ENCODE measurements at places on chromosomes 6 and 20.

GRCh38 chr6:75282706-75283105, 1.9 kb downstream of the TMEM30A start:
- no peak for DNase-seq

- DNase-seq = no peak
These were observed 229.1 kb downstream of the NFATC2 start for GRCh38 chr20:51313358-51313827.

DNA sequence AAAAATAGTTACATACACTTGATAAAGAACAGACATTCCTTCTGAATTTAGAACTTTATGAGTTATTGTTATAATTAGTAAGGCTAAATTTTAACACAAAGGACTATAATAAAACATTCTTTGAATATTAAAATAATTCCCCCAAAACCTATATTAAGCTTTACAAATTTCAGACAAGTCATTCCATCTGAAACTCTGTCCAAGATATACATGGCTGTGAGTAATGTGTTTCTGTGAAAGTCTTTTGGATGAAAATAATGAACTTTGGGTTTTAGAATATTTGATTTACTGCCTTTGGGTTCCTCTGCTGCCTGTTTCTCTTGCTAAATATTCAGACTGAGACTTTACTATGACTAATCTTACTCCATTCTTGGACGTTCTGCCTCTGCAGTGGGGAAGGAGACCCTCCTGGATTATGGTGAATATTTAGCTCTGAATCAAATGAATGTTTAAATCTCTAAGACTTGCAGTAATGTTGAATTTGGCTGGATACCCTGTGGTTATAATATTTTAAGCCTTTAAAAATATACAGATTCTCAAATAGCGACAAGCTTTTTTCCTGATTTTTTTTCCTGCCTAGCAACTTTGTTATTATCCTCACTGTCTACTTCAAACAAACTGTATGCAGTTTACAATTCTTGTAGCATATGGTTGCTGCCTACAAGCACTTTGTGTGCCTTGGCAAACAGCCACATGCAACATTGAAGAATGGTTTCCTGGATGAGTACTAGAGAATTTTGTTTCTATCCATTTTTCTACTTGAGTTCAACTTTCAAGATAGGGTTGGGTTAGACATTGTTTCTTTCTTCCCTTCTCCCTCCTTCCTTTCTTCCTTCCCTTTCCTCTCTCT, 51.4 kb downstream of the TXLNB start:
- DNase-seq = no peak

- DNase-seq = no peak
These were observed 122.5 kb upstream of the TAB2 start for GRCh38 chr6:149194820-149195558.

GRCh38 chr6:45647341-45648261, 269.9 kb upstream of the SUPT3H start:
- DNase-seq = no peak

DNA sequence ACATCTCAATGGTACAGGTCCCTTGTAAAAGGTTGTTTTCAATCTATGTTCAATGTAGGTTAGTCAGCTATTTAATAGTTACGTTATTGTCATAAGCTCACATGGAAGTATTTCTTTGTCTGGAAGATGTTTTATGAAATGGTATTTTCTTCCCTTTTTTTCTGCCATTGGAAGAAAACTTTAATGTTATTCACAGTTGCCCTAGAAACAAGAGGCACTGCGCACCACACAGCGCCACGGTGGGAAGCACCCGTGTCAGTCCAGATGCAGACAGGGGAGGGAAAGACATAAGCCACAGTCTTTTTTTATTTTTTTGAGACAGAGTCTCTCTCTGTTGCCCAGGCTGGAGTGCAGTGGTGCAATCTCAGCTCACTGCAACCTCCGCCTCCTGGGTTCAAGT, 82.1 kb downstream of the GCNT2 start:
- DNase-seq = no peak

GRCh38 chr20:10167040-10167439, 51.6 kb upstream of the SNAP25 start:
- no peak for DNase-seq

- peak; percentile 41 for DNase-seq
These were observed 93.6 kb downstream of the STXBP5 start for GRCh38 chr6:147297663-147298316.

GRCh38 chr20:47957135-47957534, 171.9 kb upstream of the SULF2 start:
- DNase-seq = no peak

DNA sequence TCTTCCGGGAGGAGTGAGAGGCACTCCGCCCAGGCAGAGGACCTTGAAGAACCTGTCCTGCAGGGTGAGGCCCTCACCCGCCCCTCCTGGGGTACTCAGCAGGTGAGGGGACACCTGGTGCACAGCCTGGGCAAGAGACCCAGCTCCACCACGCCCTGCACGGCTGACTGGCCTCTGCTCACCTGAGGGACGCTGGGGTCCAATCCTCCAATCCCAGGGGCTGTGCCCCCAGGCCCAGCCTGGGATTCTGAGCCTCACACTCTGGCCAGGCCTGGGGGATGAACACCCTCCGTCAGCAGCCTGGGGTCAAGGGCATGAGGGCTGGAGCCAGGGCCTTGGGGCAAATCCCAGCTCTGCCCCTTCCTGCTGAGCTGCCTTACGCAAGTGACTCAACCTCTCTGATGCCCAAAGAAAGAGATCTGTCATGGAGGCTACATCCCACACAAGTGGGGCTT, 149.9 kb upstream of the PTPN1 start:
- no peak for DNase-seq

DNA sequence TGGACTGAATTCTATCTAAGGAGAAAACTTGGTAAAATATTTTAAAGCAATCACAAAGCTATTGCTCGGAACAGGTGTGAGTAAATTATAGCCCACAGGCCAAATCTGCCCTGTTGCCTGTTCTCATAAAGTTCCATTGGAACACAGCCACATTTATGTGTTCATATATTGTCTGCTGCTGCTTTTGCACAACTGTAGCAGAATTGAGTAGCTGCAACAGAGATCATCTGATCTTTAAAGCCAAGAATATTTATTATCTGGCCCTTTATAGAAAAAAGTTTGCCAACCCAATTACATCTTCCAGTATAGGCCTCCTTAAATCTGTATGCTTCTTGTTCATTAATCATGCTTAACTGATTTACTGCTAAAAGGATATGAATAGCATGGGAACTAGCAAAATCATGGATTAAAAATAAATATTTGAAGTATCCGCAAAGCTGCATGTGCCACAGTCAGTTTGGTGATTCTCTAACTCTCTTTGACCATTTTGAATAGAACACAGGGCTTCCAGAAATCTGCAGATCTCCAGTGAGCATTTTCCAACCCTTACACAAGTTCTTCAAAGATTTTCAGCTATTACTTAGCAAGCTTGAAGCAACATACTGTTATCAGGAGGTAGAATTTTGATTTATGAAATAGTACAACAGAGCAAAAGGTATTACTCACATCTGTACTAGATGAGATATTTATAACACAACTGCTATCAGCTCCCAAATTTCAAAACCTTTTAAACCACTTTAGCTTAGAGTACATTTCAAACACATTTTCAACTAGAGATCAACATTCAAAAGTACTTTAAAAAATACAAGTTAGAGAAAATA, 312.6 kb upstream of the ID4 start:
- DNase-seq = no peak

DNA sequence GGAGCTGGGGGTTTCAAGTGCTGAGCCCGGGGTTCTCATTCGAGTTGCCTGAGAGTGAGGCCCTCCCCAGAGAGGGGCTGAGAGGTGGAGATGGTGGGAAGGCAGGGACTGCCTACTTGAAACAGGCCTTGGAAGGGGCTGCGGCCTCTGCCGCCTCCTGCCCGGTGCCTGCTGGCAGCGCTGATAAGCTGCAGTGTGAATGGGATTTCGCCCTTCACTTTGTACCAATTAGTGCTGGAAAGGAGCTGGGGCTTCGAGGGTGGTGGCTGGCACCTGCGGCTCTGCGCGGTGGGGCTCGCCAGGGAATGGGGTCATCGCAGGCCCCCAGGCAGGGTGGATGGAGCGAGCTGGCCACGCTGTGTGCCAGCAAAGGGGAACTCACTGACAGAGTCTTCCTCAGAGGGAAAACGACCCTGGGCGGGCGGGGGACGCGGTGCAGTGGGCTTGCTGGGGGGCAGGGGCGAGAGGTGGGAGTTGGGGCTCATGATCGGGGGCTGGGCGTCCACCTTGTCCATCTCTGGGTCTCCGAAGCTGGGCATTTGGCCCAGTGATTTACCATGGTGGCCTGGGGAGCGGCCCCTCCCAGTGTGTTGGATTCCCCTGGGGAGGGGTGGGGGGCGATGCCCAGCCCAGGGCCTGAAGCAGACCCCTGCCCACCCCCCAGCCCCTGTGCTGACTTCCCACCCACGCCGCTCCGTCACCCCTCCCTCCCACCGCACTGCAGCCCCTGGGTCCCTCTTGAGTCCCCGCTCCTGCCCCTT, 22.9 kb downstream of the COL20A1 start:
- DNase-seq = no peak

- DNase-seq = no peak
These were observed 52.9 kb downstream of the EPHA7 start for GRCh38 chr6:93366506-93366905.

- DNase-seq = no peak
These were observed 118.2 kb downstream of the PTCHD4 start for GRCh38 chr6:47992809-47993208.

DNA sequence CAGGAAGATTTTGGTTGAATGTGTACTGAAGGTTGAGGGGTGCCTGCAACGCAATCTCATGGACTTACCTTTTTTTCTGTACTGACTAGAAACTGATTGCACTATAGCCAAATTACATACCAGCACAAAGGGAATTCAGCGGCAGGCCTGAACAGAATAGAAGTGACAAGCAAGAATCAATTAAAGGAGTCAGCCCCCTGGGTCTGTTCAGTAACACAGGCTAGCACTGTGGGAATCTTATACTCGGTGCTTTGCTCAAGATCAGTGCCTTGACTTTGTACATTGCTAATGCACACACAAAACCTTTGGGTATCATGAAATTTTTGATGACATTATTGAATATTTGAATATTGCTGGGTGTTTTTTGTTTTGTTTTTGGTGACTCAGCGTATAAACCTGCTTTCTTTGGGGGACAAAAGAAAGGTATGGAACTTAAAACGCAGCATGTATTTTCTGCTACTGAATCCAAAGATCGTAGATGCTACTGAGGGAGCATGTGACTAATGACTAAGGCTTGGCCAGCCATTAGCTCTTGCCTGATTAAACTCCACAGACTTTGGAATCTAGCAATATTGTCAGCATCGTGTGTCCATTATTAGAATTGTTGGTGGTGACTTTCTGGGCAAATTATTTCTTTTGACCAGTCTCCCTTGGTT, 236.6 kb downstream of the ARID1B start:
- no peak for DNase-seq

DNA sequence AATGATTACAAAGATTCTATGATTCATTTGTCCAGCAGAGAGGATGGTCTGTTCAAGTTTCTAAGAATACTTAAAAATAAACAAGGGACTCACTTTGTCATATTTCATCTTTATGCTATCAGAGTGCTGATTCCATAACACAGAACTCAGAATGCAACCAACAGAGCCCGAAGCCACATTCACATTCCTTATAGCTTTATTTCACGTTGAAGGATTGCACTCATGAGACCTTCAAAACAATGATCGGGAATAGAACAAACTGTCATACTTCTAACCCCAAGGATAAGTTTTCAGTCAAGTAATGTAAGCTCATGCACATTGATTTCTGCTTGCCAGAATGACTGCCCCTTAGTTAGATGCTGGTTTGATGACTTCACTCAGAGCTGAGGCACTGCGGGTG, 25.2 kb downstream of the FNDC1 start:
- no peak for DNase-seq

DNA sequence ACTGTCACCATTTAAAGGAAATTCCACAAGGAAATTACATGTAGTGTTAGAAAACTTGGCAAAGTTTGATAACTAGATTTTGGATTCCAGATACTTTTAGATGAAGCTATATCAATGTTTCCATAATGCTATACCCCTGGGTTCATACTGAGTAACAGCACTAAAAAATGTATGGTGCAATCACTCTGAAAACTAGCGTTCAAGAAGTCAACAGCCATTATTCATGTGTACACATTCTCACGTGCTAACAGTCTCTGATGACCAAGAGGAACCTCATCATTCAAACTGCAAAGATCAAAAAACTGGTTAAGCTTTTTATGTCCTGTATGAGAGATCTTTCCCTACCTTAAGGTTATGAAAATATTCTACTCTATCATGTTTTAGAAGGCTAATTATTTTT, 197.6 kb downstream of the GMDS start:
- no peak for DNase-seq

DNA sequence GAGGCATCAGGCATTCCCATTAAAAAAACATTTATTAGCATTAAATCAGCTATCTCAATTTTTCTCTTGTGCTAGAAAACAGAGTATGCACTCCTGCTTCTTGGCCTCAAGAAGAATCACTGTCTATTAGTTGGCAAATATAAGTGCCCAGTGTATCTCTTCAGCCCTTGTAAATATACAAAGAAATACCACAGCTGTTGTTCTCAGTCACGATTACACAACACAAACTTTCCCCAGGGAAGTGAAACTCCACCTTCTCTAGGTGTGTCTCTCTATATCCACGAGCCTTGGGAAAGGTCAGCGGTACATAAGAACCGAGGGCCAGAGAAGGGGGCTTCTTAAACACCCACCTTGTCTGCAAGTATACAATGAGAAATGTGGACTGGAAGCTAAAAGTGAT, 194.7 kb downstream of the PKHD1 start:
- no peak for DNase-seq

- peak; percentile 26 for DNase-seq
These were observed 134.0 kb upstream of the ARMC2 start for GRCh38 chr6:108714101-108714765.

Measured in CD4-positive, alpha-beta memory T cell (primary cell).